ENCODE measurements at places on chromosomes 7 and 10. TPM values are rescaled to one million over a fixed set of nuclear protein-coding genes. Genes with fewer than 3 reads are reported as not detected.

GRCh38 chr10:71657604-71658466, 61.7 kb downstream of the C10orf105 start:
- H3K4me1 ChIP-seq = no peaks in the 10 kb centered on the region
- no peak for DNase-seq
- H3K27me3 ChIP-seq = no peaks in the 10 kb centered on the region
- H3K4me3 ChIP-seq = no peak overlapping the region

DNA sequence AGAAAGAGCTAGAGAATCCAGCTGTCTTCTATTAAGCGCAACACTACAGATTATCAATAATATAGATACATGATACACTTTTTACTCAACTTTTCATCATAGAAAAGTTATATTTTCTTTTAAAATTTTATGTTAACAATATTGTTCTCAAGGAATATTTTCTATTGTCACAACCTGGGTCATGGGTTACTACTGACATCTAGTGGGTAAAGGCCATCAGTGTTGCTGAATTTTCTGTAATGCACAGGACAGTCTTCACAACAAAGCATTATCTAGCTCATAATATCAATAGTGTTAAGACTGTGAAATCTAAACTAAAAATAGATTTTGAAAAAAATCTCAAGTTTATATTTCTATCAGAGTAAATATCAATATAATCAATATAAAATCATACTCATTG, 209.8 kb downstream of the ZNF33B start:
- H3K27ac ChIP-seq = no peak overlapping the region
- H3K4me1 ChIP-seq = no peaks in the 10 kb centered on the region
- H3K36me3 ChIP-seq = no peaks in the 10 kb centered on the region
- H3K27me3 ChIP-seq = no peaks in the 10 kb centered on the region
- DNase-seq = peak; percentile 12

DNA sequence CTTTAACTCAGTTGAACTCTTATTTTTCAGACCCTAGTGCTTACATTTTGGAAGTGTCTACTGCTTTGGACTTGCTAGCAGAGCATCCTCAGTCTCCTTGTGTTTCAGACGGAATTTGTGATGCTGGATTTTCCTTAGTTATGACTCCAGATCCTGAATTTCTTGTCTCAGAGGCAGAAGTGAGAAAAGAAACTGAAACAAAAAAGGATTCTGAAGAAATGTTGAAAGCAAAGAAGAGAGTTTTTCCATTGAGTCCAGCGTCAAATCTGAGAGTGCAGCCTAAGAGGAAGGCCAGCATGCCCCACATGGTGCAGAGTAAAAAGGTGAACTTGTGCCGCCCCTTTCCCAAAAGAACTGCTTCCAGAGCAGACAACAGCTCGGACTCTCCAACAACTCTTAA, 46.1 kb downstream of the TASOR2 start:
- H3K27ac ChIP-seq = no peak overlapping the region
- H3K4me1 ChIP-seq = no peaks in the 10 kb centered on the region
- DNase-seq = no peak

DNA sequence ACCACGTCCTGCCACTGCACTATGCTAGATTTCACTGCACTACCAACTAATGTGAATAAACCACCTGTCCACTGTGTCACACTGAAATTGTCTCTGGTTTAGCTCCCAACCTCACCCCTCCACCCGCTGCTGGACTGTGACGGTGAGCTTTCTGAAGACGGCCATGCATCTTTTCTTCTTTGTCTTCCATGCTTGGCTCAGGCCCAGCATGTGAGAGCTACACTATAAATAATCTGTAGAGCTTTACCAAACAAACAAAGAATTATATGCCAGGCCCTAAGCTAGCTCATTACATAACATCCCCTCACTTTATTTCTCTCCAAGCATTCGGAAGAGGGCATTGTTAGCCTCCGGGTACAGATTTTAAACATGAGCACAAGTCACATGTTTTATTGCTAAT, 633.2 kb downstream of the TNS3 start:
- no peak overlapping the region for H3K27ac ChIP-seq
- no peak overlapping the region for H3K4me3 ChIP-seq
- no peak for DNase-seq
- no peaks in the 10 kb centered on the region for H3K4me1 ChIP-seq

The CRYGN gene
- 0.13 TPM for total RNA-seq

The ELN gene
- 65.9 TPM for total RNA-seq

GRCh38 chr7:137626469-137627067, 220.2 kb downstream of the DGKI start:
- H3K27me3 ChIP-seq = peaks cover 5% of the 10 kb centered on the region
- H3K36me3 ChIP-seq = no peaks in the 10 kb centered on the region
- no peaks in the 10 kb centered on the region for H3K4me1 ChIP-seq
- peak; percentile 69 for DNase-seq

GRCh38 chr7:134919240-134919641, 67.1 kb upstream of the AGBL3 start:
- DNase-seq = no peak
- H3K4me3 ChIP-seq = no peak overlapping the region
- H3K27me3 ChIP-seq = no peaks in the 10 kb centered on the region
- peaks cover 30% of the 10 kb centered on the region for H3K4me1 ChIP-seq
- H3K27ac ChIP-seq = no peak overlapping the region

DNA sequence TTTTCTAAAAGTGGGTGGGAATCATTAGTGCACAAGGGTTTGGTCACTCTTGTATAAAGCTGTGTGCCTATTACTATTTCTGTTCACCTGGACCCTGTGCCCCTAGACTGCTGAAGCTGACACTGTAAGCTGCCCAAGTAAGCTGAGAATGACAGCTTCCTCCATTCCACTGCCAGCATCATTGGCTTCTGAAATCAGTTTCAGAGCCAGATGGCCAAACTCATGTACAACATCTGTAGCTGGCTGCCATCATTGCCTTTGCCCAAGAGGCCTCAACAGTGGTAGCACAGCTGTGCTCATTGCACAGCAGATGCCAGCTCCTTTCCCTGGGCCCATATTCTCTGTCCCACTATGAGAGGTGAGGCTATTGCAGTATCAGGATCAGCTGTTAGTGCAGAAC, 165.7 kb downstream of the CPEB3 start:
- H3K4me3 ChIP-seq = no peak overlapping the region
- H3K4me1 ChIP-seq = no peaks in the 10 kb centered on the region
- no peaks in the 10 kb centered on the region for H3K36me3 ChIP-seq
- H3K27ac ChIP-seq = no peak overlapping the region

DNA sequence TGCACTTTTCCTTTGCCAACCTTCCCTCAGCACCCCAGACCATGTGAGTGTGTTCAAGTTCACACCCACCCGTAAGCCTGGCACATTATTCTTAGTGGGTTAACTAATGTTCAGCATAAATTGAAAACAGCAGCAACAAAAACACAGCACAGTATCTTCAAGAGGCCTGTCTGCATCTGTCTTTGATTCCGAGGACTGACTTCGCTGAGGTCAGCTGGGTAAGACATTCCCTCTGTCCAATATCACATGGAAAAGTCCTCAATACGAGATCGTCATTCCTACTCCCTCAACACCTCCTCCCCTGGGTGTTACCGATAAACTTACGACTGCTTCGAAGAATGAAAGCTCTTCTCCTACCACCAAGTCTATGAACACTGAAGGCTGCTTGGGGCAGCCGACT, 218.8 kb downstream of the SFMBT2 start:
- H3K27me3 ChIP-seq = peaks cover 20% of the 10 kb centered on the region
- no peak overlapping the region for H3K4me3 ChIP-seq
- no peak overlapping the region for H3K27ac ChIP-seq
